Right renal pelvis (tissue), 4 donors: ENCODE measurements at places on chromosomes 16 and 17. TPM values are rescaled to one million over a fixed set of nuclear protein-coding genes. Genes with fewer than 3 reads are reported as not detected.

- no peak for DNase-seq
Observed at GRCh38 chr17:17582372-17582771, 9.1 kb downstream of the PEMT start.

DNA sequence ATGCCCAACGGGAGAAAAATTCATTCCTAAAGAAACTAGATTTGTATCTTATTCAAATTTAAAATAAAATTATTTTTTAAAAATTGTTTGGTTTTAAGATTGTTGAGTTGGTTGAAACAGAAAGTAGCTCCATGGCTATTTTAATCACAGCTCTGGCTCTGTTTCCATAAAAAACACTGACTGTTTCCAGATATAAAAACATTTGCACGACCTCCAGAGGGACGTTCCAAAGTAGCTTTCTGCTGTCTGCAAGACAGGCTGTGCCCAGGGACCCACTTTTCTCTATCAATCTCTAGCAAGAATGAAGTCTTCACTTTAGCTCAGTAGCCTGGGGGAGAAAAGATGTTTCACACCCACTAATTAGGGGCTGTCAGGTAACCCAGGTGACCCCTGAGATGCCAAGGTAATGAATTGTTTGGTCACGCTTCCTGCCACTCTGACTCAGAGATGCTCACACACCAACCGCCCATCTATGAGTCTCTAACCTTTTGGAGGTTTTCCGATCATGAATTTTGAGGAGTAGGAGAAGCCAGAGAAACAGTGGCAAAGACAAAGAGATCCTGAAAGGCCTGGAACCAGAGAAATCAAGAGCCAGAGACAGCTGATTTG is 220.1 kb upstream of the SOX9 start:
- no peak for DNase-seq

- DNase-seq, result no peak
Observed at GRCh38 chr16:79593074-79593531, 7.4 kb downstream of the MAF start.

GRCh38 chr16:56798955-56799354 is 66.1 kb upstream of the SLC12A3 start:
- DNase-seq, result no peak

GRCh38 chr16:4290236-4290830 is 17.5 kb upstream of the TFAP4 start:
- no peak for DNase-seq

DNA sequence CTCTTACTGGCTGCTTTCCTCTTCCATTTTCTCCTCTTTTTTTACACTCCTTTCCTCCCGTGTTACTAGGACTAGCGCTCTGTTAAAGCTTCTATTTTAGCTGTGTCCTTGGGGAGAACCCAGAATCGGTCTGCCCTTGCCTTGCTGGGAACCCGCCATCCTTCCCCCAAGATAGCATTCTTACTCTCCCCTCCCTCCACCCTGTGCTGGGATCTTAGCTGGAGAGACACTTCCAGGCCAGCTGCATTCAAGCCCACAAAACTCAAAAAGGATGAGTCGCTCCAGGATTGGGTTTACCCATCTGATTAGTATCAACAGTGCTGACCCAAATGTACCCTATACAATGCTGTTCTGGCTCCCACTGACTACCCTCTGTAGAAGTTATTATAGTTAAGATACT is 200.5 kb upstream of the ASIC2 start:
- no peak for DNase-seq

DNA sequence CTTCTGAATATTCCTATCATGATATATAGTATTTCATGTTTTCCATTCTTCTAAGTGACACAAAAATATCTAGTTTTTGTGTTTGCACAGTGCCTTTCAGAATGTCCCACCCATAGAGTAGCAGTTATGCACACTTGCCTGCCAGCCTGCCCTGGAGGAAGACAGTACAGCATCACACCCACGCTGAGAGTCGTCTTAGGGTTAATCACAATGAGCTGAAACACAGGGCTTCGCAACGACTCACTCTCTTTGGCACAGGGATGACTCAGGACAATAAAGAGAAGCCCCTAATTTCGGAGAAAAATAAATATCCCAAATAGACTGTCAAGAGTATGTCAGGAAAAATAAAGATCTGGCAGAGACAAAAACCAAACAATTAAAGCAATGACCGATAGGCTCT is 11.6 kb upstream of the NDUFAB1 start:
- no peak for DNase-seq

DNA sequence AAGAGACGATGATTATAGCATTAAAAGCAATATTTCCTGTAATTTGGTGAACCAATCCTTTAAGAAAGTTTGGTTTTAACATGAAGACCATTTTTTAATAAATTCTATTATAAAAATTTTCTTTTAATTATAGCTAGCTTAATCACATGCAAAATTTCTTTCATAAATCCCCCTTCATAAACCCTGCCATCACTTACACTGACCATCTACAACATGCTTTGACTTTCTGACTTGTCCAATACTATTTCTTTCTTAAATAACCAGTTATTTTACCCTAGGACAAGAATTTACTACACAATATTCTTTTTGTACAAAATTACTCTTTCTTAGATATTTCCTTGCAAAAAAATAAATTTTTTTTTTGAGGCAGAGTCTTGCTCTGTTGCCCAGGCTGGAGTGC is 1334.8 kb downstream of the CDH11 start:
- DNase-seq, result no peak

GRCh38 chr17:82627405-82627804 is 20.8 kb downstream of the WDR45B start:
- no peak for DNase-seq

GRCh38 chr16:2827831-2828520 is 2.1 kb upstream of the ZG16B start:
- DNase-seq, result no peak

- DNase-seq, result no peak
Observed at GRCh38 chr16:29729116-29729521, 16.7 kb downstream of the C16orf54 start.

GRCh38 chr17:67440277-67441051 is 63.4 kb downstream of the PITPNC1 start:
- DNase-seq, result no peak

- DNase-seq, result no peak
Observed at GRCh38 chr16:1488054-1488601, 616 bp downstream of the PTX4 start.

GRCh38 chr17:49100601-49101000 is 32.0 kb upstream of the B4GALNT2 start:
- no peak for DNase-seq

DNA sequence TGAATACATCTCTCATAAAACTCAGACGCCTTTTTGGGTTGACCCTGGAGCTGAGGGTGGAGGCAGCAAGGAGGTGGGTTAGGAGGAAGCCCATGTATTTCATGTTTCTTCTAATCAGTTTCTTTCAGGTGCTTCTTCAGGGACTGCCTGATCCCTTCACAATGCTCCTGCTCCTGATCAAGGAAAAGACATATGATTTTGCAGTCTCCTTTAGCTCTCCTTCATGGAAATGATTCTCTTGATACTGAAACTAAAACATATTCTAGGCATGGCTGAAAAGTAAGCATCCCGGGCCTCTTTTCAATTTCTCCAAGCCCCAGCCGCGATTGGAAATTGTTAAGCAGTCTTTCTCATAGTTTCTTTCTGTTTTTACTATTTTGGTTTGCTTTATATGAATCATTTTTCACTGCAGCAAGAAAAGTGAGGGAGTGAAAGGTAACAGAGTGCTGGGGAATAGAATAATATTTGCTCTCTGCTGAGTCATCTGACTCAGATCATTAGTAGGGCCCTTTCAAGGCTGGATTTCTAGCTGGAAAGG is 730.7 kb downstream of the CDH11 start:
- no peak for DNase-seq

- DNase-seq, result peak; percentile 49
Observed at GRCh38 chr17:73719588-73720071, 75.4 kb upstream of the SDK2 start.

- DNase-seq, result no peak
Observed at GRCh38 chr16:35735403-35736251, 2276.2 kb downstream of the TP53TG3F start.

GRCh38 chr17:37067555-37068111 is 118.9 kb downstream of the AATF start:
- no peak for DNase-seq

- DNase-seq, result no peak
Observed at GRCh38 chr16:79331066-79331465, 269.5 kb downstream of the MAF start.

DNA sequence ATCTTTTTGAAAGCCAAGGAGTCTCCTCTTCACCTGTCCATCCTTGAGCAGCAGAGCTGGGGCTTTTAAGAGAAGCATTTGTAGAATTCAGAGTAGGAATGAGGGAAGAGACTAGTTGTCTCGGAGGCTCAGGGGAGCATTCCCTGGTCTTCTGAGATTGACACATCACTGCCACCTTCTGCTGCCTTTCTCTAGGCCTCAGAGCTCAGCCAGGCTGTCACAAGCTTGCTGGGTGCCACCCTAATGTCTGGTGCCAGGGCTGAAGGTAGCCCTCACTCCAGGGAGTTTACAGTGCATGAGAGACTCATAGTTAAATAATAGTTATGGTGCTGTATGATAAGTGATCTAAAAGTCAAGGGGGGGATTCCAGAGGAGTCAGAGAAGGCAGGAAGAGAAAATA is 39.7 kb downstream of the B9D1 start:
- no peak for DNase-seq

DNA sequence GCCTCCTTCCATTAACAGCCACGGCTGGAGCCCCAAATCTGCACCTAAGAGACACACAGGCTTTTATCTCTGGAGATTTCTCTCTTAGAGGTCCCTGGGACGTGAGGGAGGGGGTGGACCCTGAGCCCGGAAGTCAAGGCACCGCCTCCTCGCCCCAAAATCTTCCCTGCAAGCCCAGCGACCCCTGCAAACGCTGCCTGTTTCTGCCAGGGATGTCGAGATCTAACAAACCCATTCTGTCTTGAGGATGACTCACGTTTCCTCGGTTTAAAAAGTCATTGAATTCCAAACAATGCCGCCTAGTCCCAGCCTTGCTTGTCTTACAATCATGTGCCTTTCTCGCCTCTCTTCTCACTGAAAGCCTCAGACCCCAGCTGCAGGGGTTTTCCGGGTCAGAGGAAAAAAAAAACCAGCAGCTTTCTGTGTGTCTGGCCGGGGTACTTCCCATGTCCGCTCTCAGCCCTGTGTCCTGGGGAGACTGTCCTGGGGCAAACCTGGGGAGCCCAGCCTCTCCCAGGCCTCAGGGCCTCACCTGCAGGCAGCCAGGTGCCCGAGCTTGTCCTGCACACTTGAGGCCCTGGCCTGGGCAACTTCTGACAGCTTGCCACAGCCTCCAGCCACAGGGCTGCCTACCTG is 15.4 kb downstream of the ARL2BP start:
- no peak for DNase-seq

The GP1BA gene
- polyA plus RNA-seq, result 1.5 TPM

The TAT gene
- 0.09 TPM for polyA plus RNA-seq

The ACSM2A gene
- polyA plus RNA-seq, result 57.3 TPM

The HEXD gene
- 36.3 TPM for polyA plus RNA-seq

The MFAP4 gene
- polyA plus RNA-seq, result 273 TPM

The RAD51D gene
- 12.9 TPM for polyA plus RNA-seq

The SLC12A3 gene
- 58.0 TPM for polyA plus RNA-seq

The CLEC19A gene
- polyA plus RNA-seq, result 0.04 TPM
